Activated CD8-positive, alpha-beta memory T cell treated with anti-CD3 and anti-CD28 coated beads, Interleukin-2, amount 10 ng/mL, durations not matched to agents 7 days and 5 days (primary cell): ENCODE measurements at places on chromosomes 4 and X. TPM values are rescaled to one million over a fixed set of nuclear protein-coding genes. Genes with fewer than 3 reads are reported as not detected.

- DNase-seq, result no peak
These were observed 74.2 kb upstream of the CPEB2 start for GRCh38 chr4:14928035-14928434.

GAGE12H gene
- not detected for total RNA-seq

DNA sequence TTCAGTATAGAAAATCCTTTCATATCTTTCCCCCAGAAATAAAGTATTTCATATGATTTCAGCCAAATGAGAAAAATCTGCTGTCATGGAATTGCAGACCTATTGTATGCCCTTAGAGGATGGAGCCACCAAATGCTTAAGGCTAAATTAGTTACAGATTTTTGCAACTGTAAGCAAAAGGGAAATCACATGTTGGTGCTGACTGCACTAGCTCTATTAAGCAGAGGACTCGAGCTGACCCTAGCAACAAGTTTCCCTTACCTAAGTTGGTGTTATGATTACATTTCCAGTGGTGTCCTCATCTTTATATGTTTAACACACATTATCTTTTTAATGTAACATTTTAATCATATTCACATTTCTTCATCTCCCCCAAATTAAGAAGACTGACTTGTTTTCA, 58.3 kb upstream of the DOCK11 start:
- DNase-seq, result no peak

DNA sequence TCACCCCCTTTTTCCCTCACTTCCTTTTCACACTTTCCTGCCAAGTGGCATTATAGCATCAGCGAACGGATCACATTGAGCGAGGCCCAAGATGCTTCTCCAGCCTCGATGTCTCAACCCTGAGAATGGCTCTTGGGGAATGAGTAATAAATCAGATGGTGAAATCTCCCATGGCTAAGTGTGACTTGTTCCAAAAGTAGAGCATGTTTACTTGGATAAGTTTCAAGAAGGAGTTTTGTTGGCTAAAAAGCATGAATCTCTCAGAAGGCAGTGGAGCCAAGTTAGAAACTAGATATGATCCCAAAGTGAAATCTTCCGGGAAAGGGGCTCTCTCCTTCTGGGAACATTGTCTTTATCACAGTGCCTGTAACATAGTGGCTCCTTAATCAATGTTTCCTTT, 316.3 kb downstream of the CAMK2D start:
- no peak for DNase-seq
